T-cell (primary cell): ENCODE measurements at places on chromosomes 6 and 20. TPM values are rescaled to one million over a fixed set of nuclear protein-coding genes. Genes with fewer than 3 reads are reported as not detected.

Gene COL12A1
- not detected for total RNA-seq

Gene GSTA2
- total RNA-seq: not detected

Gene CCDC28A
- 23.3 TPM for total RNA-seq

Gene EYS
- total RNA-seq: not detected

GRCh38 chr20:61119794-61120410 lies 132.2 kb upstream of the CDH4 start:
- DNase-seq: no peak

Gene VSX1
- total RNA-seq: not detected

Gene SLC44A4
- total RNA-seq: 0.13 TPM

- DNase-seq: no peak
These were observed 140.7 kb downstream of the FUT9 start for GRCh38 chr6:96156425-96156824.

GRCh38 chr6:80690551-80691131 lies 584.2 kb downstream of the BCKDHB start:
- no peak for DNase-seq

GRCh38 chr20:62944746-62945145 lies 6.8 kb downstream of the GID8 start:
- no peak for DNase-seq

Gene SLC35D3
- total RNA-seq: not detected

Gene SLC32A1
- total RNA-seq: not detected

Gene ERVFRD-1
- not detected for total RNA-seq

Gene SLC12A5
- not detected for total RNA-seq

GRCh38 chr6:125746731-125747588 lies 2.5 kb upstream of the HEY2 start:
- DNase-seq: peak; percentile 66

GRCh38 chr6:79330704-79331103 lies 96.2 kb upstream of the HMGN3 start:
- no peak for DNase-seq

- DNase-seq: no peak
These were observed 135.2 kb upstream of the MLIP start for GRCh38 chr6:53975941-53976615.

Gene NKX2-2
- total RNA-seq: not detected

Gene WFDC10B
- not detected for total RNA-seq

GRCh38 chr6:90495216-90495817 lies 91.6 kb downstream of the MAP3K7 start:
- DNase-seq: no peak

Gene PAK5
- not detected for total RNA-seq

DNA sequence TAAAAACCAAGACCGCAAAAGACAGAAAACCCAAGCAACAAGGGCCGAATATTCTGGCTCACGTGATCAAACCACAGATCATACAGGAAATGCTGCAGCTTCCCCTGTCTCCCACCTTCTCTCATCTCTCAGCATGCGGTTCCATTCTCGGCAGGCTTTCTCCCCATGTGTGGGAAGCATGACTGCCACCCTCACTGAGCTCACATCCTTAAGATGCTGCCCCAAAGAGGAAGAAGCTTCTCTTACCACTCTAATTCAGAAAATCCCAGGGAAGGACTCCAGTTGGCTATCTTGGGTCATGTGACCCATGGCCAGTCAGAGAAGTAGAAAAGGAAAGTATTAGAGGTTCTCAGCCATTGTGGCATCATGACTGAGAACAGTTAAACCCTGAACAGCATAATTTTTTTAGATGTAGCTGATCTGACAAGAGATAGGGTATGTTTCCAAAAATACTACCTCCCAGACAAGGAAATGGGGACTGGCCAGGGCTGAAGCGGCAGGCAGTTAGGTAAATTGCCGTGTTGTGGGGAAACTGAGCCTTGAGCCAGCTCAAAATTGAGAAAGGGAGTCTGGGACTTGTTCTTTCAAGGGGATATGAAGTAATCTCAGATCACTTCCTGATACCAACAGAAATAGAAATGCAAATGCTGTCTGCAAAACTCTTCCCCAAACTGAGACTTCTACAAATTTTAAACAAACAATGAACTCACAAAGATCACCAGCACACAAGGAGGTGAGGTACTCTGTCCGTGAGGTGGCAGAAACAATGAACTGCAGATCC lies 37.1 kb upstream of the GRM4 start:
- DNase-seq: peak; percentile 72

Gene ENPP4
- 8.1 TPM for total RNA-seq

Gene SPTLC3
- 0.56 TPM for total RNA-seq

Gene PRND
- total RNA-seq: not detected

DNA sequence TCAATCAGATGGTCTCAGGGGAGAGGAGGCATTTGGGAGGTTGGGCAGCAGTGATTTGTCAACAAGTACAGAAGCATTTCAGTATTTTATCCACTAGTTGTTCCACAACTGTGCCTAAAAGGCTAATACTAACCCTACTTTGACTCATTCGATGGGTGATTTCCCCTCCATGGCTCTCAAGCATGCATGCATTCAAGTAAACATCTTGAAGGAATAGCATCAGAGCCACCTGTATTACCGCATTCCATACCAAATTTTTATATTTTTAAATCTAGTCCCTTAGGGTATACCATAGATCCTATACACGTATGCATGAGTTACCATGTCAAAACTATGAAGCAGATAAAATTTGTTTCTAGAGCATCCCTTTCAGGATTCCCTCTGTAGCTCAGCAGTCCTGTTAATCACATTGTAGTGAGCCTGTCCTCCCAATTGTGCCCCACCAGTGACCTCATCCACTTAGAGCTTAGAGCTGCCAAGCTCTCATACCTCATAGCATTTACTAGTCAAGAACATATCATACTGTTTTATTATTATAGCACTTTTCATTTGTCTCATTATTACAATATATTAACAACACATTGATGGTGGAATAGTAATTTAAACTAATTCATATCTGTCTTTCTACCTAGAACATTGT lies 213.8 kb downstream of the LAMA2 start:
- no peak for DNase-seq

Gene PTK7
- 1.5 TPM for total RNA-seq

GRCh38 chr20:31707994-31708735 lies 14.5 kb downstream of the BCL2L1 start:
- DNase-seq: no peak

DNA sequence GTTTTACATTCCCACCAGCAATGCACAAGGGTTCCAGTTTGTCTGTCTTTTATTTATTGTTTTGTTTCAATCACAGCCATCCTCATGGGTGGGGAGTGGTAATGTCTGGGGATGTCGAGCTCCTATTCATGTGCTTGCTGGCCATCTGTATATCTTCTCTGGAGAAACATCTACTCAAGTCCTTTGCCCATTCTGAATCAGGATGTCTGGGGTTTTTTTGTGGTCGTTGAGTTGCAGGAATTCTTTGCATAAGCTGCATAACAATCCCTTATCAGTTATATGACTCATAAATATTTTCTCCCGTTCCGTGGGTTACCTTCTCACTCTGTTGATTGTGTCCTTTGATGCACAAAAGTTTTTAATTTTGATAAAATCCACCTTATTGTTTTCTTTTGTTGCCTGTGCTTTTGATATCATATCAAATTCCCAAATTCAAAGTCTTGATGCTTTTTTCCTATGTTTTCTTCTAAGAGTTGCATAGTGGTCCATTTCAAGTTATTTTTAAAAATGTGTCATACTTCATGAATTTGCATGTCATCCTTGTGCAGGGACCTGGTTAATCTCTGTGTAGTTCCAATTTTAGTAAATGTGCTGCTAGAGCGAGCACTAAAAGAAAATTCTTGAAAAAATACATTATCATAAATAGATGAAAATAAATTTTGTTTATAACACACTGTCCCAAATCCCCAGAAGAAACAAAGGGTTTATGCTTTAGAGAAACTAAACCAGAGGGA lies 54.9 kb upstream of the PDE10A start:
- DNase-seq: no peak

DNA sequence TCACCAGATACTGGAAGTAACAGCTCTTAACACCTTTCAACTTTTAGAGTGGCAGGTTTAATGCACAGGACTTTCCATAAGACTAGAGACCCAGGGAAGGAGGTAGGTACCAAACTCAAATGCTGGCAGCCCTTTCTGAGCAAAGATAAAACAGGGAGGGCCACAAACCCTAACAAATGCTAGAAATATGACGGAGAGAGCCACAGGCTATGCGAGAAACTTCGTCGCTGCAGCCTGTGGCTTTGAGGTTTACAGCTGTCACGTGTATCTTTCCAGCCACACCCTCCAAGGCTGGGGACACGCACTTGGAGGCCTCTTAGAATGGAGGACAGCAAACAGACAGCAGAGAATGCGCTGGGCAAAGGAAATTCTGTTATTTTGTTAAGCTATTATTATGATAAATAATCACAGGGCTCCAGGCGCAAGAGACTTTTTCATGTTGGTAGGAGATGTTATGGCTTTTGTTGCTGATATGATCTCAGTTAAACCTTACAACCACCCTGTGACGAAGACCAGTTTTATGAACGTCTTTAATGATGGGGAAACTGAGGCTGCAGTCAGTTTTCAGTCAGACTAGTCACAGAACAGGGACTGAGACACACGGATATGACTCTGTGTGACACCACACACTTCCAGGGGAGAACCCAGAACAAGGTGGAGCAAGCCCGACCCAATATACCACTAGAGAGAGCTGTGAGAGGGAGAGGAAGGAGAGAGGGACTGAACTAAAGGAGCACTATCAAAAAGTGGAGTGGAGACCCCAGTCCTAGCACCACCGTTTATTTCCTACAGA lies 2.0 kb downstream of the TRAM2 start:
- DNase-seq: peak; percentile 64

- no peak for DNase-seq
These were observed 5.2 kb downstream of the SYNGAP1 start for GRCh38 chr6:33424855-33425667.

GRCh38 chr6:52538252-52538900 lies 38.5 kb downstream of the TRAM2 start:
- DNase-seq: no peak

GRCh38 chr6:158409451-158409850 lies 97.2 kb downstream of the TULP4 start:
- DNase-seq: no peak

GRCh38 chr6:109579361-109579760 lies 96.3 kb upstream of the ZBTB24 start:
- no peak for DNase-seq

DNA sequence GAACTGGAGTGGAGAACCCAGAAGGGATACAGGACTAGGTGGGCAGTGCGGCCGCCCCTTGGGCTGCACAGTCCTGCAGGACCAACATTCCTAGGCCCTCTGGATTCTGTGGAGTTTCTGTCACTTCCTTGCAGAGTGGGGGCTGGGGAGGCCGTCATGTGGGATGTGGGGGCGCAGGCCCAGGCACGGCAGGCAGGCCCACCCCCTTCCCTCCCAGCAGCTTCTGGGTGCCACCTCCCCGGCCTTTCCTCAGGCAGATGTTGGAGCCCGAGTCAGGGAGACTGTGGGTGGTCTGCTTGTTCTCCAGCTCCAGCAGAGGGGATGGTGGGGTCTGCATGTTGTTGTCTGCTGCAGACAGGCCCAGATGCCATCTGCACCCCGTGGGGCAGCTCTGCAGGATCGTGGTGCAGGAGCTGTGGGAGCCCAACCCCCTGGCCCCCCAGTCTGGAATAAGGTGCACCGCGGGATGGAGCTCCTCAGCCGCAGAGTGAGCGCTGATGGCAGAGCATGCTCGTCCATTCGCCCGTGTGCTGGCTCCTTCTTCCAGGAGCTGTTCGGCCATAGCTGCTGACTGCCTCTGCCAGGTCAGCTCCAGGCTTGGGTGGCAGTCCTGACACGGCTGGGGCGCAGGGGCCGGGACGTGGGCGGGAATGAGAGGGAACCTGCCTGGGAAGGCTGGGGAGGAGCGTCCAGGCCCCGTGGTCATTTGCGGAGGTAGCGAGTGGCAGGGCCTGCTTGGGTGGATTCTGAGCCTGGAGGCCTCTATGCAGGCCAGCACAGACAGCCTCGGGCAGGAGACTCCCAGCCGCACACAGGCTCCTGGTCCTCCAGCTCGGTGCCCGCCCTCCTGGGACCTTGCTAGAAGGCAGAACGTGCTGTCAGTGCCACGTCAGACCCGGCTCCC lies 18.1 kb downstream of the SLC17A9 start:
- no peak for DNase-seq

Gene PPP1R16B
- 55.6 TPM for total RNA-seq

DNA sequence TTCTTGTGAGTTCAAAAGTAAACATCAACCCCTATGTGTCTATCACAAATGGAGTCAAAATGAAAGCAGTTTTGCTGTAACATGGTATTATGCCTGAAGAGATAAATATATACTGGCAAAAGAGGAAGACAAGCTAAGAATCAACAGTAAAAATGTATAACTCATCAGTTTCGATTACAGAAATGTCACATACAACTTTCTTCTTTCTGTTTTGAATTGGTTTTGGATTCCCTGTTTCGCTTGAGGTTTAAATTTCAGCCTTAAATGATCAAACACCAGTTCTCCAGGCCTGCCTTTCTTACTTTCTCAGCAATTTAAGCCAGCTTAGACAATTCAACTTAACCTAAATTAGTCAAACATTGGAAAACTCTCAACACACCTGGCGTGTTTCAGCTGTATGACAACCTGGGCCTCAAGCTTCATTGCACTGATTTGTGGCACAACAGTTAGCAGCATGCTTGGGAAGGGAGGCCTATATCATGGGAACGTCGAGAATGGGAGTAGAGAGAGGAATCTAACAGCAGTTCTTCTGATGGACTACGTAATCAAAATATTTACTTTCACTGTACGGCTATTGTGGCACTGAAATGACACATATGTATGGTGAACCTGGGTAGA lies 51.9 kb upstream of the MARCKS start:
- no peak for DNase-seq

GRCh38 chr6:23608931-23609435 lies 517.0 kb upstream of the NRSN1 start:
- no peak for DNase-seq

DNA sequence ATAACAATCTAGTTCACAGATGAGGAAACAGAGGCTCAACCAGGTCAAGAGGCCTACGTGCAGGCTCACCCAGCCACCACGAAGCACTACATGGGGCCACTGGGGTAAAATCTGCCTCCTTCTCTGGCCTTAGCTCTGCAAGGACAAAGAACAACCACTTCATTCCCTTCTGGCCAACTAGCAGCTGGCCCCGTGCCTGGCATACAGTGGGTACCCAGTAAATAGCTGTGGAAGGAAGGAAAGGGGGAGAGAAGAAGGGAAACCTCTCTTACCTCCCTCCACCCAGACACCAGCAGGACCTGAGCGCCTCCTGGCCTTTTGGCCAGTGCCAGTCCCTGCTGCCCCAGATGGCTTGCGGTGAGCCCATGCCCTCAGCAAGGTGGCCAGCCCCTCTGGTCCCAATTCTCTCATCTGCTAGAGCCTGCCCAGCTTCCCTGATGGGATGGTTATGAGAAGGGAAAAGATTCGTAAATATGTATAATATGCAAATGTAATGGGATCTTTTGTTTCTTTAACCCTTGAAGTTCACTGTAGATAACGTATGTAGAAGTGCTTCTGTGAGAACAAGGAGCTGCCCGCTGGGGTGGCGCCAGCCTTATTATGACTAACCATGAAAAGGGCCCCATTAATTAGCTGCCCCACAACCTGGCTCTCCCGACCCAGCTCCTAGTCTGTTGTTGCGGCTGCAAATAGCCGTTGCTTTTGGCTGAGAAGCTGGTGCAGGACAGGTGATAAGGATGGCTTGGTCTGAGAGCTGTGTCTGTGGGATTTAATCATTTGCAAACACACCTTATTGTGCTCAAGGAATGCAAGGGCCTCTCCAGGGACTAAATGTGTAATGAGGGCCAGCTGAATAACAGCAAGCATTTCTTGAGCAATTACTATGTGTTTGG lies 62.0 kb downstream of the DLGAP4 start:
- DNase-seq: no peak

Gene SLC2A10
- total RNA-seq: not detected
